Calu3 (cell line): ENCODE measurements at places on chromosomes 1 and 21. TPM values are rescaled to one million over a fixed set of nuclear protein-coding genes. Genes with fewer than 3 reads are reported as not detected.

- no peak for DNase-seq
- H3K27ac ChIP-seq, result no peak overlapping the region
- H3K27me3 ChIP-seq, result no peaks in the 10 kb centered on the region
- no peaks in the 10 kb centered on the region for H3K4me1 ChIP-seq
- no peak overlapping the region for H3K4me3 ChIP-seq
Observed at GRCh38 chr1:235207209-235207565, 46.1 kb upstream of the RBM34 start.

GRCh38 chr1:236159704-236160539 lies 17.6 kb downstream of the GPR137B start:
- no peak overlapping the region for H3K27ac ChIP-seq
- no peaks in the 10 kb centered on the region for H3K4me1 ChIP-seq
- peaks cover 6% of the 10 kb centered on the region for H3K36me3 ChIP-seq
- no peak for DNase-seq

DNA sequence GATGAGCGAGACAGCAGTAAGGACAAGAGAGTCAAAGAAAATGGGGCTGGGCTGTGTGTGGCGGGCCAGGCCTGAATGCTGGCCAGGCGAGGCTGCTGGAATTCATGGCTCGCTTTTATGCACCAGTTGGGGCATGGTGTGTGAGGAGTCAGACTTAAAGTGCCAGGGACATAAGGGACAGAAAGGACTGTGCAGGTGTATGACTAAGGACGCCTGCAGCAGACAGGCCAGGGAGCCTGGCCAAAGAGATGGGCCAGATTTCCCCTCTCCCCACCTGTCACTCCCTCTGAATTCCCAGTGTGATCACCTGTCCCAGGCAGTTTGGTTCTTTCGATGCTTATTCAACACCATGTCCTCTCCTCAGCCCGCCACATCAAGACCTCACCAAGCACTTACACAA lies 16.9 kb upstream of the SMIM12 start:
- DNase-seq, result no peak
- H3K27me3 ChIP-seq, result peaks cover 66% of the 10 kb centered on the region
- no peaks in the 10 kb centered on the region for H3K4me1 ChIP-seq
- no peaks in the 10 kb centered on the region for H3K36me3 ChIP-seq

- peaks cover 39% of the 10 kb centered on the region for H3K27me3 ChIP-seq
- no peaks in the 10 kb centered on the region for H3K36me3 ChIP-seq
- no peaks in the 10 kb centered on the region for H3K4me1 ChIP-seq
Observed at GRCh38 chr1:5713101-5714010, 278.9 kb downstream of the NPHP4 start.

IGSF9 gene
- 7.5 and 7.6 TPM in 2 replicates for total RNA-seq

PADI1 gene
- 2.3 and 4.5 TPM in 2 replicates for total RNA-seq

GRCh38 chr1:207978441-207978840 lies 67.5 kb upstream of the CD34 start:
- H3K27ac ChIP-seq, result no peak overlapping the region
- DNase-seq, result no peak
- H3K36me3 ChIP-seq, result no peaks in the 10 kb centered on the region
- no peaks in the 10 kb centered on the region for H3K4me1 ChIP-seq
- H3K4me3 ChIP-seq, result no peak overlapping the region
- H3K27me3 ChIP-seq, result peaks cover 80% of the 10 kb centered on the region

MFAP2 gene
- total RNA-seq, result 0.50 and 1.2 TPM in 2 replicates

GRCh38 chr1:185929776-185930175 lies 195.6 kb downstream of the HMCN1 start:
- H3K27me3 ChIP-seq, result no peaks in the 10 kb centered on the region
- DNase-seq, result no peak
- H3K27ac ChIP-seq, result no peak overlapping the region
- no peaks in the 10 kb centered on the region for H3K4me1 ChIP-seq

DNA sequence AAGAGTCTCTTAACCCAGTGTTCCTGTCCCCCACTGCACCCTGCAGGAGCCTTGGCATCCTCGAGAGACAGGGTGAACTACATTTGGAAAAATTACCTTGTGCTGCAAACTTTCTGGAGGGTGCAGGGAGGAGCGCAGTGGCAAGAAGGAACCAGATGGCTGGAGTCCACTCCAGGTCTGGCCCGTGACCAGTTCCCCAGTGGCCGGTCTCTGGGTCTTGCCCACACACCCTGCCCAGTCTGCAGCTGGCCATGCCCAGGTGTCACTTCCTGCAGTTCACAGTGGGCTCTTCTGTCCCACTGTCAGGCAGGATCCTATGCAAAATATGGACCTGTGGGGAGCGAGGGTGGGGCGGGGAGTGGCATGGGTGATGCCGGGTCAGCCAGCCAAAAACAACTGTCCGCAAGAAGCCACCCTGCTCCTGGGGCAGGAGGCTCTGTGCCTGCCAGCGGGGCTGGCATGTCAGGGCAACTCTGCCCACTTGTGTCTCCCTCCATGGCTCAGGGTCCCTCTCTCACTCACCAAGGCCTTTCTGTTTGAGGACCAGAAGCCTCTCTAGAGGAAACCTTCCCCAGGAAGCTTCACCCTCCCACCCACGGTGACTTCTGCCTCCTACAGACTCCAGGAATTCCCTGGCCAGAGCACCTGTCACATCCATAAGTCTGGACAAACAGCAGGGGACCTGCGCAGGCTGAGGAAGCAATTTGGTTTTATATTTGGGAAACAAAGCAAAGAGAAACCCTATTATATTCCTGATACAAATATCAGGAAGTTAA lies 55.6 kb downstream of the KIF21B start:
- H3K36me3 ChIP-seq, result peaks cover 25% of the 10 kb centered on the region
- DNase-seq, result no peak
- no peak overlapping the region for H3K27ac ChIP-seq
- no peaks in the 10 kb centered on the region for H3K27me3 ChIP-seq
- H3K4me3 ChIP-seq, result no peak overlapping the region

JAM2 gene
- total RNA-seq, result not detected in 2 replicates

ZNF648 gene
- 0.17 TPM in 1 of 2 replicates, not detected in the other for total RNA-seq

MAN1C1 gene
- 0.14 and 0.37 TPM in 2 replicates for total RNA-seq

DNA sequence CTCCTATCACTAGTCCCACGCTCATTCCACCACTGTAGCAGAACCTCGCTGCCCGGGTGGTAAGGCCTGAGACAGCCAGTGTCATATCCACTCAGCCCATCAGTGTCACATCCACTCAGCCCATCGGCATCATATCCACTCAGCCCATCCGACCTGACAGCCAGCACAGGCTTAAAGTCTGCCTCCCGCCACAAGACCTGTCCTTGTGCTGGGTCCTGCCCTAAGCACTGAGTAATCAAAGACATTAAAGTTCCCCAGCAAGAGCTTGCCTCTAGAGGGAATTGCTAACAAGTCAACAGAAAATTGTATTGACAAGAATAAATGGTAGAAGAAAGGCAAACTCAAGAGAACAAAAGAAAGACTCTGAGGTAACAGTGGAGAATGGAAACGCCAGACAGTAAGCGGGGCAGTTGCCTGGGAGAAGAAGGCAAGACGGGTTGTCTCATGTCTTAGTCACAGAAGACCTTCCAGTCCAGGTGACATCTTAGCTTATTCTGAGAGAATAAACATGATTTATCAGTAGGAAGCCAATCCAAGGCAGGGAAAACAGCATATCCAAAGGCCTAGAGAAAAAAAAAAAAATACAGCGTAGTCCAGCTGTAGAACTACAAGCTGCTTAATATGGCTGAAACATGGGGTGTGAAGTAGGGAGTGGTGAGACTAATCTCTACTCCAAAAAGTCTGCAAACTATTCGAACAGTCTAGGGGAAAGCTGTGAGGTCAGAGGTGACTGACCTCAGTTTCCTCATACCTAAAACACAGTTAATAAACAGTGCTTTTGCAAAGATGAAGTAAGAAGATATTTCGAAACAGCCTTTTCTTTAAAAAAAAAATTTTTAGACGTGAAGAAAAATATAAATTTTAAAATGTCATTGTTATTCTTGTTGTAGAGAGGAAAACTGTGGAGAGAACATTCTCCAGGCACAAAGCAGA lies 1.1 kb downstream of the ITLN1 start:
- peaks cover 22% of the 10 kb centered on the region for H3K27me3 ChIP-seq
- no peak overlapping the region for H3K4me3 ChIP-seq
- H3K27ac ChIP-seq, result no peak overlapping the region
- peaks cover 7% of the 10 kb centered on the region for H3K4me1 ChIP-seq
- no peaks in the 10 kb centered on the region for H3K36me3 ChIP-seq

TCHHL1 gene
- total RNA-seq, result not detected in 2 replicates

GRCh38 chr1:110356379-110356778 lies 17.2 kb downstream of the RBM15 start:
- H3K36me3 ChIP-seq, result peaks cover 6% of the 10 kb centered on the region
- peak overlapping the region; percentile 67 for H3K27ac ChIP-seq
- H3K4me3 ChIP-seq, result no peak overlapping the region
- peaks cover 14% of the 10 kb centered on the region for H3K4me1 ChIP-seq

GRCh38 chr1:2644591-2645101 lies 11.8 kb upstream of the MMEL1 start:
- H3K27me3 ChIP-seq, result peaks cover 23% of the 10 kb centered on the region
- no peaks in the 10 kb centered on the region for H3K4me1 ChIP-seq
- H3K4me3 ChIP-seq, result no peak overlapping the region
- H3K27ac ChIP-seq, result no peak overlapping the region
- peaks cover 5% of the 10 kb centered on the region for H3K36me3 ChIP-seq
- no peak for DNase-seq

TMOD4 gene
- 1.6 and 2.1 TPM in 2 replicates for total RNA-seq

DNA sequence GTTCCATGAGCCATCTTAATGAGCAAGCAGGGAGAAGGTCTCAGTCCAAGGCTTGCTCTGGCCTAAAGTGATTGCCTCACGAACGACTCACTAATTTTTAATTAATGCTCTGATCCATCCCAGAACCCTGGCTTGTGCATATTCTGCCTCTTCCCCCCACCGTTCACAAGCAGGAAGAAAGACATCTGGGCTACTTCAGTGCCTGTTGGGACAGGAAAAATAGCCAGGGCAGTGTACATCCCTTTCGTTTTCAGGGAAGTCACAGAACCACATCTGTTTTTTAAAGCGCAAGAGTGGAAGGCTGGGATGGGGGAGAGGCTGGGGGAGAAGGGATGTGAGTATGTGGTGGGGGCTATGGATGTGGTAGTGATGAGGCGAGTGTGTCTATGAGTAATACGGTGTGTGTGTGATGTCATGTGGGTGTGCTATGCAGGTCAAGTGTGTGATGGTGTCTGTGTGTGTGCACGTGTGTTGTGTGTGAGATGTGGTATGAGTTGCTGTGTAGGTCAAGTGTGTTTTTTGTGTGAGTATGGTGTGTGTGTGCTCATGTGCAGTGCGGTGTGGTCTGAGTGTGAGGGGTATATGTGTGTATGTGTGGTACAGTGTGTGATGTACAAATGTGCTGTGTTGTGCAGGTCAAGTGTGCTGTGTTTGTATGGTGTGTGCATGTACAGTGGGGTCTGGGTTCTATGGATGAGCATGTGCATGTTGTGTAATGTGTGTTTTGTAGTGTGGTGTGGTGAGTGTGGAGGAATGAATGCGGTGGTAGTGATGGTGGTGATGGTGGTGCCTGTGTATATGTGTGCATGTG lies 64.9 kb upstream of the SYT6 start:
- H3K4me3 ChIP-seq, result no peak overlapping the region
- H3K4me1 ChIP-seq, result no peaks in the 10 kb centered on the region
- peaks cover 55% of the 10 kb centered on the region for H3K27me3 ChIP-seq
- no peak for DNase-seq
- H3K36me3 ChIP-seq, result no peaks in the 10 kb centered on the region

KIRREL1 gene
- total RNA-seq, result 19.0 and 31.4 TPM in 2 replicates

LCE2C gene
- not detected in 2 replicates for total RNA-seq

DNA sequence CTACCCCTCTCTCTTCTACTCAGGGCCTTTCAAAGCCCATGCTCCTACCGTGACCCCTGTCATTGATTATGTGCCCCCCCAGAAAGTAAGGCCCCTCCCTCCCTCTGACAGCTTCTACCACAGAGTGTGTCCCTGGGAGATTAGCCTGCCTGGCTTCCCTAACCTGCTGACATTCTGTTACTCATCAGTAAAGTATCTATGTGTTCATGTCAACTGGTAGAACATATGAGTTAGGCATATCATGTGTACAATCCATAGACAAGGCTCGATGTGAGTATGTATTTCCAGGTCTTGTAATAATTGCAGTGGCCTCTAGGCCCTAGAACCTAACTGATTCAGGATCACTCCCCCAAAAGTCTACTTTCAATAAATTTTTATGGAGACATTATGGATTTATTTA lies 120.0 kb downstream of the GIPC2 start:
- no peaks in the 10 kb centered on the region for H3K36me3 ChIP-seq
- DNase-seq, result no peak
- no peaks in the 10 kb centered on the region for H3K27me3 ChIP-seq
- H3K4me1 ChIP-seq, result no peaks in the 10 kb centered on the region

- H3K27ac ChIP-seq, result peak overlapping the region; percentile 100
- H3K4me3 ChIP-seq, result peak overlapping the region; percentile 84
- H3K4me1 ChIP-seq, result peaks cover 51% of the 10 kb centered on the region
- H3K36me3 ChIP-seq, result peaks cover 61% of the 10 kb centered on the region
- DNase-seq, result peak; percentile 94
- H3K27me3 ChIP-seq, result no peaks in the 10 kb centered on the region
Observed at GRCh38 chr1:244834543-244835275, 749 bp upstream of the COX20 start.

KRTAP12-2 gene
- total RNA-seq, result not detected in 2 replicates

- no peaks in the 10 kb centered on the region for H3K27me3 ChIP-seq
- H3K4me1 ChIP-seq, result peaks cover 31% of the 10 kb centered on the region
- H3K36me3 ChIP-seq, result peaks cover 8% of the 10 kb centered on the region
Observed at GRCh38 chr1:26907071-26907917, 6.5 kb downstream of the NR0B2 start.

- DNase-seq, result no peak
- H3K36me3 ChIP-seq, result no peaks in the 10 kb centered on the region
- no peaks in the 10 kb centered on the region for H3K4me1 ChIP-seq
- H3K27me3 ChIP-seq, result peaks cover 51% of the 10 kb centered on the region
Observed at GRCh38 chr1:111943066-111943465, 46.4 kb downstream of the KCND3 start.
